ENCODE measurements at places on chromosomes 7 and 10.
A peak's percentile ranks its signal among the peaks of the same experiment; 100 is the strongest.

DNA sequence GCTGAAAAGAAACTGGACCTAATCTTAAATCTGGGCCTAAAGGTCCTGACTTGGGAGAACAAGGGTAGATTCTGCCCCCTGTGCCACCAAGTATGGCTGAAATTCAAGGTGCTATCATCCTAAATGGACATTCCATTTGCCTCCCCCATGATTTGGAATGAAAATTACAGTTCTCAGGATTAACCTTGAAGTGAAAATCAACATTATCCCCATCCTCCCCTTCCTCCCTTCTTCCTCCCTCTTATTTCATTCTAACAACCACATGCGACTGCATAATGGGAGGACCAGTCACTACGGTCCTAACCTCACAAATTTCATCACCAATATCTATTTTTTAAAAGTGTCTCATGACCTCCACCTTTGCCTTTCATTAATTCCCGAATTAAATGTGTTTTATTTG, 62.1 kb downstream of the SEMA3C start:
- DNase-seq = no peak

DNA sequence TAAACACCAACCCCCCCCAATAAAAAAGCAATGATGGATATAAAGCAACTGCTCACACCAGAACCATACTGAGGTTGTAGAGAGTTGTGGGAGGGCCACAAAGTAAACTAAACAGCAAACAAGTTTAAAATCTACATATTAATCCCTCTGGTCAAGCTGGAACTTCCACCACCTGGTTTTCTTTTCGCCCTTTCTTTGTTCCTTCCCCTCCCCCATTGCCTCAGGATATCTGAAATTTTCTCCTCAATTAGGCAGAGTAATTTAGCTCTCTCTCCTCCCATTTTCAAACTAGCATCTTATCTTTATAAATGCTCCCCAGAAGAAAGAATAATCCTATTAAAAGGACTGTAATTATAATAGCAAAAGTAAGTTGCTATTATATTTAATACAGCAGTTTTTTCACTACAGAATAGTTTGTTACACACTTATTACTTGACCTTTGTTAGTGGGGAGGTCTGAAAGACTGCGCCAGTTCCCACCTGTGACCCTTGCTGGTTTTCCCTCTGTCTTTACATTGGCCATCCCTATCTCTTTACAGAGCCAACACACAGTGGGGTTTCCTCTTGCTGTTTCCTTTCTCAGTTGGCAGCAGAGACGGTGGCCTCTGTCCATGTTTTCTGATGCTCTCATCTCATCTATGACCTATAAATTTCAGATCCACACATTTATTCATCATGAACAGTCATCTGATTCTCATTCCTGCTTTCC, 235.4 kb downstream of the RNLS start:
- DNase-seq = no peak

- no peak for DNase-seq
Observed at GRCh38 chr10:73997461-73997786, 492 bp upstream of the VCL start.

GRCh38 chr10:22831586-22831985, 96.3 kb upstream of the ARMC3 start:
- no peak for DNase-seq

GRCh38 chr10:3774814-3775695, 10.0 kb downstream of the KLF6 start:
- peak; percentile 92 for DNase-seq
